Dermis blood vessel endothelial cell (primary cell): ENCODE measurements at places on chromosomes 7 and 10. TPM values are rescaled to one million over a fixed set of nuclear protein-coding genes. Genes with fewer than 3 reads are reported as not detected.

RADIL gene
- 3.9 and 4.1 TPM in 2 replicates for total RNA-seq

TRIL gene
- total RNA-seq = 24.7 and 27.5 TPM in 2 replicates

CHPF2 gene
- 49.9 and 66.1 TPM in 2 replicates for total RNA-seq

TMEM178B gene
- 0.09 and 0.34 TPM in 2 replicates for total RNA-seq

FXYD4 gene
- total RNA-seq = not detected in 2 replicates
